ENCODE measurements at places on chromosomes 7 and 10.

DNA sequence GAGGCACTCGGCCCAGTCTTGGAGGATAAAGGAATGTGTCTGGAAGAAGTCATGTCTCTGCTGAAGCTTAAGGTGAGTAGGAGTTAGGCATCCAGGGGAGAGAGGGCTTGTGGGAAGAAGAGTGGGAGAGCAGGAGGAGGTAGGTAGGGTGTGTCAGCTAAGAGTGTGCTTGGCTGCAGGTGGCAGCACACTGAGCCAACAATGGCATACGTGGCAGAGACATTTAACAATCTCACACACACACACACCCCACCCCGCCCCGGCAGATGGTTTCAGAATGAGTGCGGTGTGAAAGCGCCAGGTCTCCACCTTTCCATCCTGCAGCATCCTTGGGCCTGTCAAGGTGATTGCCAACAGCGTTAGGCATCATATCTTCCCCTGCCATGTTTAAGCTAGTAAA lies 11.2 kb upstream of the ARPC1A start:
- DNase-seq: no peak

DNA sequence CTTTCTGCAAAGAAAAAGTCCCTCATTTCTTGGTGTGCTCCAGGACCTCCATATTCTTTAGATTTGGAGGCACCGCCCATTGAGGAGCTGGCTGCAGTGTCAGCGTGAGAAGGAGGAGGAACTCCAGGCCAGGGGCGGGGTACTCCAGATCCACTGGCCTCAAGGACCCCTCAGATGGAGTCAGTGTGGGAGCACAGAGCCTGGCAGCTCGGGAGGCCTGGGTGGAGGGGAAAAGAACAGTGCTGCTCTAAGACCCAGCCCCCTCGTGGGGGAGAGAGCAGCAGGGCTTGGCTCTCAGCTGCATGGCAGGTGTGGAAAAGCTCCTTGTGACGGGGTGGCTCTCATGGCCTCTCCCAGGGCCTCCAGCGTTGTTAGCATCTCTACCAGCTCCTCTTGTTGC lies 70.5 kb downstream of the ITGB1 start:
- DNase-seq: no peak

- no peak for DNase-seq
These were observed 130.3 kb upstream of the POT1 start for GRCh38 chr7:125059861-125060456.

GRCh38 chr7:88429382-88429781 lies 122.7 kb upstream of the STEAP4 start:
- no peak for DNase-seq

- DNase-seq: no peak
These were observed 199.5 kb downstream of the BICC1 start for GRCh38 chr10:58712141-58712540.
